RKO (cell line): ENCODE measurements at places on chromosomes 2 and 18.

DNA sequence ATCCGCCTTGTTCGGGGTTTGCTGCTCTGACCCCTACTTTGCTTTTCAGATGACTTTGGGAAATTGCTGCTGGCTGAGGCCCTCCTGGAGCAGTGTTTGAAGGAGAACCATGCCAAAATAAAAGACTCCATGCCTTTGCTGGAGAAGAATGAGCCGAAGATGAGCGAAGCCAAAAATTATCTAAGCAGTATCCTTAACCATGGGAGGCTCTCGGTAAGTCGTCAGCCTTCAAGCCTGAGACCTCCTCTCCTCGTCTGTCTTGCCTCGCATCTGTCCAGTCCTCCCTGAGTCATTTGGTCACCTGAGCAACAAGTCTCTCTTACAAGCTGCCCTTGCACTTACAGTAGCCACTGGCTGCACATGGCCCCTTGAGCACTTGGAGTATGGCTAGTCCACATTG lies 34.7 kb upstream of the MCFD2 start:
- no peak for DNase-seq

GRCh38 chr2:71336802-71337201 lies 5.2 kb downstream of the ZNF638 start:
- no peak for DNase-seq

DNA sequence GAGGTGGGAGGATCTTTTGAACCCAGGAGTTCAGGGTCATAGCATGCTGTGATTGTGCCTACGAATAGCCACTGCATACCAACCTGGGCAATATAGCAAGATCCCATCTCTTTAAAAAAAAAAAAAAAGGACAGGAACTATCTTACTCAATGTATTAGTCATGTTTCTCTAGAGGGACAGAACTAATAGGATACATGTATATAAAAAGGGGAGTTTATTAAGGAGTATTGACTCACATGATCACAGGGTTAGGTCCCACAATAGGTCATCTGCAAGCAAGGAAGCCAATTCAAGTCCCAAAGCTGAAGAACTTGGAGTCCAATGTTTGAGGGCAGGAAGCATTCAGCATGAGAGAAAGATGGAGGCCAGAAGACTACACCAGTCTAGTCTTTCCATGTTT lies 18.8 kb upstream of the CASP10 start:
- peak; percentile 12 for DNase-seq

DNA sequence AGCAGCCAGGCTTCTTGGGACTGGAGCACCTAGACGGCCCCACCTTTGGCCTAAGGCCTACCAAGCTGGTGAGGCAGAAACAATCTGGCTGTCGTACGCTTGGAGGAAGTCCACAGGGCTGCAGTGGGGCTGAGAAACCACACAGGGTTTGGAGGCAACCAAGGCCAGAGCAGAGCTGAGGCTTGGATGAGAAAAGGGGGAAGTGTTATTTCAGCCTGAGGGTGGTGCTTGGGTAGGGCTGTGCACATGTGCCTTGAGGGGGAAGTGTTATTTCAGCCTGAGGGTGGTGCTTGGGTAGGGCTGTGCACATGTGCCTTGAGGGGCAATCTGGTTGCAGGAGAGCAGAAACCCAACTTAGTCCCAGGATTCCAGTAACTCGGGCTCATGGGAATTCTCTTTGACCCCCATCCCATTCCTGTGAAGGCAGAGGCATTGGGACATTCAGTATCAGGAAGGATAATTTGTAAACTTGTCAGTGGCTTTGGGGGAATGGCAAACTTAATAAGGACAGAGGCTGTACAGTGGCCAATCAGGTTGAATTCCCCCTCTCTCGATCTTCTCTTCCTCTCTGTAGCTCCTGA lies 971 bp upstream of the FBXO41 start:
- peak; percentile 7 for DNase-seq

GRCh38 chr18:10726198-10727068 lies 200.6 kb downstream of the NAPG start:
- no peak for DNase-seq

- DNase-seq, result peak; percentile 57
These were observed 68.3 kb downstream of the SPRED2 start for GRCh38 chr2:65363879-65364666.

GRCh38 chr18:21550510-21550970 lies 50.0 kb downstream of the ESCO1 start:
- no peak for DNase-seq

GRCh38 chr18:2978208-2978607 lies 34.7 kb downstream of the LPIN2 start:
- no peak for DNase-seq

DNA sequence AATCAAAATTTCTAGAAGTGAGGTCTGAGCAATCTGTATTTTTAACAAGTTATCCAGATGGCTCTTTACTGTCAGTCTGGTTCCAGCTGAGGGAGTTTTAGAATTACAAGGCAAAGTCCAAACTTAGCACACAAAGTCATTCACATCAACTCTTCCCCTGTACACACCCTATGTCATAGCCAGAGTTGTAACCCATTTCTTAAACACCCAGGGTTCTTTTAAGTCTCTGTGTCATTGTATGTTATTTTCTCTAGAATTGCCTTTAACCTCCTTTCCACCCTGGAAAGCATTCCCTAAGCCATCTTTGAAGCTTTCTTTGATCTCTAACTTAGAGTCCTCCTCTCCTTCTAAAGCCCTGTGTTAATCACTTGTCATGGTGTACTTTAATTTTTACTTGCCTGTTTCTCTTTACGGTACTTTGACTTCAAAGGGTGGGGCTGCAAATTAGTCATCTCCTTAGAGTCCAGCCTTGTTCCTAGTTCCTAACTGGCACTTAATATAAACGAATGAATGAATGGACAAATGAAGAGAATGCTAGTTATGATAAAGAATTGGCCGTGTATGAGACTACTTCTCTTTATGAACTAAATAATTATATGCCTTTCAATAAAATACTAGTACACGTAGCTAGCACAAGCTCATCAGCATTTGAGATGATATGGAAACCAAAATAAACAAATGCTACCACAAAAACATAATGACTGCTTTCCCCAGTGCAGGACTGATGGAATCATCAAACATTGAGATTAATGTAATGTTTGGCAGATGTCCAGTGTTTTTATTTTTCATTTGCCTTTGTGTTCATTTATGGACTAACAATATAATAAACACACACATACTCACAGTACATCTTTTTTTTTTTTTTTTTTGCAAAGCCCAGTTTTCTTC lies 11.9 kb upstream of the ACTR3 start:
- no peak for DNase-seq

DNA sequence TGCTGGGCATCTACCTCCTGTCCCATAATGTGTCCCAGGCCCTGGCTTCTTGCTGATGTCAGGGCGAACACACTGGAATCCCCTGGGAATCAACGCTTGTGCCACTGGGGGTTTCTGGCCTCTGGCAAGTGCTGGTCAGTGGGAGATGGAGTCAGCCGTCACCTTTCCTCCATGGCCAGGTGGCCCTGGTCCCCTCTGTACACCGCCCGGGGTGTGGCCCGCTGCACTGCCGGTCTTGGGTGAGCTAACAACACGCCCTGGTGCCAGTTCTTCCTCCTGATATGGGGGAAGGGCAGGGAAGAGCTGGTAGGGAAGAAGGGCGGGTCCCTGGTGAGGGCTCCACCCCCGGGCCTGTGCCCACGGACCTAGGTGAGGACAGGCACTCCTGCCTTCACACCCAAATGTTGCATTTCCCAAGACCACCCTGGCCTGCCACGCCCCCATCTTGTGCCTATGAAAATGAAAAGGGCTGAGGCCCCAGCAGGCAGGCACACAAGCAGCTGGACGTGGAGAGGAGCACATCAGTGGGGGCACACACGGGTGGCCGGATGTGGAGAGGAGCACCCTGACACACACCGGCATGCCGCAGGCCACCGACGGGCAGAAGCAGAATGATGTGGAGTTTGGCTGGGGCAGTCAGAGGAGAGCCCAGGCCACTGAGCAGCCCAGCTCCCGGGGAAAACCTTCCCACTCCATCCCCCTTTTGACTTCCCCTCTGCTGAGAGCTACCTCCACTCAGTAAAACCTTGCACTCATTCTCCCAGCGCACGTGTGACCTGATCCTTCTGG lies 140.5 kb downstream of the ASB1 start:
- DNase-seq, result no peak

- no peak for DNase-seq
These were observed 84.2 kb downstream of the SLC39A10 start for GRCh38 chr2:195741191-195741590.

- peak; percentile 76 for DNase-seq
These were observed 431.8 kb upstream of the SPHKAP start for GRCh38 chr2:228613133-228613850.

DNA sequence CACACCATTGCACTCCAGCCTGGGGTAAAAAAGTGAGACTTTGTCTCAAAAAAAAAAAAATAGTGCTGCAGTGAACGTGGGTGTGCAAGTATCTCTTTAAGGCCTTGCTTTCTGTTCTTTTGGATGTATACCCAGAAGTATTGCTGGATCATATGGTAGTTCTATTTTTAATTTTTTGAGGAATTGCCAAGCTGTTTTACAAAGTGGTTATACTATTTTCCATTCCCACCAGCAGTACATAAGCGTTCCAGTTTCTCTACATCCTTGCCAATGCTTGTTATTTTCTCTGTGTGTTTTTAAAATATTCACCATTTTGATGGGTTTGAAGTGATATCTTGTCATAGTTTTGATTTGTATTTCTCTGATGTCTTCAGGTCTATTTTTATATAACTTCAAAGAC lies 13.1 kb downstream of the ARMC9 start:
- no peak for DNase-seq
